ENCODE measurements at places on chromosomes 6 and 20.

- DNase-seq = no peak
Measured at GRCh38 chr20:10067321-10067720, 32.5 kb downstream of the ANKEF1 start.

GRCh38 chr20:34322267-34323105 lies 19.3 kb upstream of the AHCY start:
- no peak for DNase-seq

DNA sequence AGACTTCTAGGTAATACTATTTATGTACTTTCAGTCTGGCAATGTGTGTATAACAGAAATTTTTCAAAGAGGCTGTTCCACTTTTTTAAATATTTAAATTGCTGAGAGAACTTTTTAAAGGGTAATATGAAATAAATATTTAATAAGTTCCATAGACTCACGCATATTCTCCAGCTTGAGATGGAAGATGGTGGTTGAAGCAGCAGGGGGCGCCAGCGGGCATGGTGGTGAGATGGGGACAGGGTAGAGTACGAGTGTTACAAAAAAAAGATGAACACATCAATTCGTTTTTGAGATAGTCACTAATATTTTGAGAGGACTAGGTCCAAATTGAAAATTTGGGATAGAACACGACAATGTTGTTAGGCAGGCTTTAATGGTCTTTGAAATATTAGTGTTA lies 68.4 kb downstream of the RSPO3 start:
- DNase-seq = peak; percentile 28

- DNase-seq = no peak
Measured at GRCh38 chr6:119226089-119226488, 123.5 kb downstream of the MAN1A1 start.

- no peak for DNase-seq
Measured at GRCh38 chr6:56642366-56643261, at the start of gene DST. TSS of gene DST (minus strand) at chr6:56642889.

- DNase-seq = no peak
Measured at GRCh38 chr6:56992036-56992435, 37.1 kb downstream of the BEND6 start.

GRCh38 chr20:11891077-11891775 lies 26.5 kb upstream of the BTBD3 start:
- no peak for DNase-seq

- no peak for DNase-seq
Measured at GRCh38 chr6:40274058-40274457, 313.1 kb downstream of the LRFN2 start.

- DNase-seq = no peak
Measured at GRCh38 chr20:32488066-32488838, 96.9 kb downstream of the NOL4L start.

- no peak for DNase-seq
Measured at GRCh38 chr6:83313882-83314281, 117.0 kb downstream of the ME1 start.

GRCh38 chr6:150673720-150674346 lies 74.1 kb downstream of the PLEKHG1 start:
- no peak for DNase-seq

DNA sequence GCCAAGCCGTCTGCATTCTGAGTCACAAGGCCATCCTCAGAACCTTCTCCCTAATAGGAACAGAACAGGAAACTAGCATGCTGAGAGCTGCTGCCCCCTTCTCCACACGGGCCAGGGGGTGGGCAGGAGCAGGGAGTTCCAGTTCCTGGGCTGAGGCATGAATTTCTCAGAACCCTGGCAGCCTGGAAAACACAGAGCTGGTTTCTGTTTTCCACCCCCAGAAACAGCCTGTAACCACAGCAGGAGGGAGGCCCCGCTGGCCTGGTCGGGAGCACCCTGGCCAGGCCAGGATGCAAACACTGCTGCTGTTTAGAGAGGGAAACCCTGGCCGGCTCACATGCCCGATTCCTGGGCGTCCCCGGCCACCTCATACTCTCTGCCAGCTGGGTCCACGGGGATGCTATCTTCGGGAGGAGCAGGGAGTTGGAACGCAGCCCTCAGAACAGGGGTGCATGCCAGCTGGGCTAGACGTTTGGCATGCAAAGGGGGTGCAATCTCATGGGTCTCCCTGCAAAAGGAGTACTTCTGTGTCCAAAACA lies 130.1 kb downstream of the NFATC2 start:
- DNase-seq = no peak

GRCh38 chr6:52576054-52576391 lies 837 bp downstream of the TRAM2 start:
- DNase-seq = no peak

DNA sequence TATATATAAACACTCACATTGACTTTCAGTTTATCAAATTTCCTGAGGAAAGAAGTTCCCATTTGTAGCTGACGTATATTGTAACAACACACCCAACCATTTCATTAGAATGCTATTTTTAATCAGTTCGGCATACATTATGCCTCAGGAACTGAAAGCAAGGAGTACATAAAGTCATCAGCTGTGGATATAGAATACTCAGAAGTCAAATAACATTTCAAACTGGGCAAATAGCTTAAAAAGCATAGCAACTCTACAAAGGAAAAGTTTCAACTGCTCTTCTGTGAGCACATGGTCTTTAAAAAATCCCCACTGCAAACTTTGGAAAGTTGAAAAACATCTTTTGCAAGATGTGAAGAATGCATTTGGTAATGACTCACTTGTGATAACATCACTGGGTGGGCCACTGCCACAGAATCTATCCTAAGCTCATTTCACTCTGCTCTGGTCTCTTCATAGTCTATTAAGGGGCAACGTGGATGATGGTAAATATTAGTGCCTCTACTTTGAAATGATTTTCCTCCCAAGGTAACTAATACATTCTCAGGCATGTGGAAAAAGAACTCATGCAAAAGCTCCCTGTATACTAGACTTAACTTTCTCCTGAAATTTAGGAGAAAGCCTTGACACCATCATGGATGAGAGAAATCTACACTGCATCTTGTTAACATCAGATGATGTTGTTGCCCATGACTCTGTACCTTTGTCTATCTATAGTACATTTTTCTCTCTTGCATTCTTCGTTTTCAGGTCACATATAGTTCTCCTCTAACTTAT lies 49.2 kb downstream of the FYN start:
- no peak for DNase-seq

DNA sequence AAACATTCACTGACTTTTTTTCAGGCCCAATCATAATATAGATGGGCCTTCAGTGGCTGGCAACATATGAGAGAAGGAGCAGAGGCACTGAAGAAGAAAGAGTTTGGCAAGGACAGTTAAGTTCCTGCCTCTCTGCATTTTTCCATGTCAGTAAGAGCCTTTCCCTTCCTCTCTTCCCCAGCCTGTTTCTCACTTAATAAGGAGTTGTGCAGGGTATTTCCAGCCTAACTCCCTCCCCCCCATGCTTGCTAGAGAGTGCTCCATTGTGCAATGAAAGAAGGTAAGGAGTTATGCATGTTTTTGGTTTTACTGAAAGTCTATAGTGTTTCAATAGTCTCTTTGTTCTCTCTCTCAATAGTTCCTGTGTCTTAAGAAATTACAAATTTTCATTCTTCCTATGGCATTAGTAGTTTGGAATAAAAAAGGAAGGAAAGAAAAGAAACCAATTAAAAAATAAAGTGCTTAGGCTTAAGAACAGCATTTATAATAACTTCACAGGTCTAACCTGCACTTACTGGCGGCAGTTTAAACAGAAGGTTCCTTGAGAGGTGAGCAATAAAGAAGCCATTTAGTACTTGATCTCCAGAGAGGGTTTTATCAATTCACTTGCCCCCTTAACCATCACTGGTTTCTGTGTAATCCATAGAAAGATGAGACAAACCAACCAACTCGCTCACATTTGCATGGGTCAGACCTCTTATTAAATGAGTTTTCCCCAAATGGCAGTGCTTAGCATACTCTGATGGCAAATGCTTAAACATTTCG lies 251.1 kb downstream of the PTPRT start:
- no peak for DNase-seq

DNA sequence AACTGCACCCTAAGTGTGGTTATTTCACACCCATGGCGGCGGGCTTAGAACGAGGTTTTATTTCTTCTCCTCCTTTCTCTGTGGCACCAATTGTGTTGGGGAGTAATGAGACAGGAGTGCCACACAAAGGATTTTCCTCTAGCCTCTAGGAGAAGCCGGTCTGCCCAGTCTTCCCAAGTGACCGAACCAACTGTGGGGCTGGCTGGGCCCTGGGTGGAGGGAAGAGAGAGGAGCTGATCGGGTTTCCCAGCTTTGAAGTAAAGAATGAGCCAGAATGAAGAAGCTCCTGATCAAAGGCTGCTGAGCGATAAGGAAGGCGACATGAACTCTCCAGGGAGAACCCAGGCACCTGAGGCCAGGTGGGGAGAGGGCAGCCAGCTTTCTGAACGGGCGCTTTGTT lies 616.0 kb upstream of the BTBD3 start:
- no peak for DNase-seq

- no peak for DNase-seq
Measured at GRCh38 chr6:111338843-111339242, 144.2 kb downstream of the REV3L start.

- no peak for DNase-seq
Measured at GRCh38 chr6:38035478-38035877, 216.0 kb downstream of the ZFAND3 start.

DNA sequence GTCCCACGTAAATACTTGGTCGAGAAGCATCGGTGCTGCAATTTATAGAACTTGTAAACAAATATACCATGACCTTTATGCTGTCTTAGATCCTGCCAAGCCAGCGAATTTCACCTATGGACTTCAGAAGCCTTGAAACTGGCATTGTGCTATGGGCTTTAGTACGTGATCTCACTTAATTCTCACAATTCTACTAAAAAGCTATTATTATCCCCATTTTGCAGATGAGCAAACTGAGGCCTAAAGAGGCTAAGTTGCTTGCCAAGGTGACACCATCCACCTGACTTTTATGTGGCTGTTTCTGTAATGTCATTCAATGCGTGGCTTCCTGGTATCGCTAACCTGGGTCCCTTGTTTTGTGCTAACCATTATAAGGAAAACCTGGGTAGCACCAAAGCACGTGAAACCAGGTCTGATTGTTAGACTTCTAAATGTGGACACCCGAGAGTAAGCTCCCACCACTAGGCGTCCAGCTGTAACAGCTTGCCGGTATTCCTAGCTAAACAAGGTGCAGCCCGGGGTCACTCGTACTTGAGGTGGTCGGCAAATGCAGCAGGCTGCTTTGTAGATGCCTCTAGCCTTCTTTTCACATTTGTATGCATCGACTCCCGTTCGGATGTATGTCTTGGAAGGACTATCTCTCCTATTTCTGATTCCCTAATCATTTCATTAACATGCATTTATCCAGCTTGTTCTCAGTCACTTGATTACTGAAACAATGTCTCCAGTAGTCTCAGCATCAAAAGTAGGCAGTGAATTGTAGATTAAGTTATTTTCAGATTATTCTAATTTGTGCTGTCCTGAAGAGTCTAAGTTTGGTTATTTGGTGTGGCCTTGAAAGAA lies 1.1 kb downstream of the SYNJ2 start:
- no peak for DNase-seq

GRCh38 chr20:48163505-48163904 lies 378.2 kb upstream of the SULF2 start:
- DNase-seq = no peak

GRCh38 chr6:110672122-110672521 lies 143.1 kb downstream of the CDK19 start:
- DNase-seq = no peak

GRCh38 chr6:139099984-139100383 lies 34.9 kb upstream of the HECA start:
- DNase-seq = no peak

GRCh38 chr6:106568530-106568929 lies 60.8 kb downstream of the RTN4IP1 start:
- DNase-seq = no peak

DNA sequence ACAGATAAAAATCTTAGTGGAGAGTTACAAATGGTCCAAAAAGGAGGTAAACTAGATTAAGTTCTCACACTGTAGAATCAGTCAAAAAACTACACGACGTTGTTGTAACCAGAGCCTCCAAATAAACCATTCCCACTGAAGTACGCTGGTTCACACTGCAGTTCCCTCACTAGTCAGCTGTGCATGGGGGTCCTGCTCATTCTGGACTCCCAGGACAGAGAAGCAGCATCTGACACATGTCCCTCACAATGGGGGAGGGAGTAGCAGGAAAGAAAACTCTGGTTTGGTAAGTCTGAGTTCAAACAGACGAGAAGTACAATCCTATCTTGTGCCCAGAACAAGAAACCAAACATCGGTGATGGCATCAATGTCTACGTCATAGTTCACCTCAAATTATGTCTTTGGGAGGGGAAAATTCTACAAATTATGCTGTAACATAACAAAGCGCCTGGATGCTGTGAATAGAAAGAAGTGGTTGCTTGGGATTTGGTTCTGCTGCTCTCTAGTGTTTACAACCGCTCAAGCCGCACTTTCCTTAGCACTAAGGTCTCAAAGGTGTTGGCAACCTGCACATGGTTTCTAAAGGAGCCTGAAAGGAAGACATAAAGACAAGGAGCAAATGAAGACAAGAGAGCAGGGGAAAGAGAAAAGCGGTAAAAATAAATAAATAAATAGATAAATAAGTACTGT lies 208.0 kb downstream of the GMDS start:
- no peak for DNase-seq

DNA sequence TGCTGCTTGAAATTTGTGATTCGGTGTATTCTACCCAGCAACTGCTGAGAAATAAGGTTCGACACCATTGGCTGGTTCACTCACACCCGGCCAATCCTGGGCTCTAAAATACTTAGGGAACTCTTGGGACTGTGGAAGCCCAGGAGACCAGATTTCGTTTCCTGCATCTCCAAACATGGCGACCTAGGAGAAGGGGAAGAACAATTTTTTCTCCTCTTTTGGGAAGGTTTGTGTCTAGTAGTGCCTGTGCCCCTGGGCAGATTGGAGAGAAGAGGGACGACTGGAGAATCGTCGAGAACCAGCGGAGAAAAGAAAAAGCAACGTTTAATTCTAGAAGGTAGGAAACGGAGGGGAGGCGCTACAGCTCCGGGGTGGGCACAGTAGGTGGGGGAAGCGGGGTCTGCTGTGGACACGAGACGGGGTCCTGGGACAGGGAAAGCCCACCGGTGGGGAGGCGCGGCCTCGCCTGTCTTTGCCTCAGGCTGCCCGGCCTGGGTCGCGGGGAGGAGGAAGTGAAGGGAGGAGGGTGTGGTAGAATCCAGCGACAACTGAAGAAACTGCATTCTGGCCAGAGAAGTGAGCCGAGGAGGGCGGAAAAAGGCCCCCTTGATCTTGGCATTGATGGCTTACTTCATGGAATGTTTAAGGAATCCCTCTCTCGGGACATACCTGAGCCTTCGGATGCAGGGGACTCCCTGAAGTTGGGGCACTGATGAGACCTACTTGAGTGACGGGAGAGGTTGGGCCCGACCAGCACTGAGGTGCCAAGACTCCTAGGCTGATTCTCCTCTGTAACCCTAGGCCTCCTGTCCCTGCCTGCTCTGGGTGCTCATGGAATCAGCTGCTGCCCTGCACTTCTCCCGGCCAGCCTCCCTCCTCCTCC lies at the start of gene BTN2A1:
TSS of gene BTN2A1 (plus strand) at position 150 of the 883 bp plus-strand sequence. CDS start at position 832, 682 bp downstream.
- peak; percentile 42 for DNase-seq

- DNase-seq = no peak
Measured at GRCh38 chr6:26550250-26550993, 12.3 kb downstream of the HMGN4 start.

GRCh38 chr6:67433124-67433523 lies 1202.0 kb upstream of the ADGRB3 start:
- DNase-seq = no peak
